ENCODE measurements at places on chromosomes 2 and 18.

GRCh38 chr2:106322281-106322680 lies 128.2 kb upstream of the UXS1 start:
- no peak for DNase-seq

DNA sequence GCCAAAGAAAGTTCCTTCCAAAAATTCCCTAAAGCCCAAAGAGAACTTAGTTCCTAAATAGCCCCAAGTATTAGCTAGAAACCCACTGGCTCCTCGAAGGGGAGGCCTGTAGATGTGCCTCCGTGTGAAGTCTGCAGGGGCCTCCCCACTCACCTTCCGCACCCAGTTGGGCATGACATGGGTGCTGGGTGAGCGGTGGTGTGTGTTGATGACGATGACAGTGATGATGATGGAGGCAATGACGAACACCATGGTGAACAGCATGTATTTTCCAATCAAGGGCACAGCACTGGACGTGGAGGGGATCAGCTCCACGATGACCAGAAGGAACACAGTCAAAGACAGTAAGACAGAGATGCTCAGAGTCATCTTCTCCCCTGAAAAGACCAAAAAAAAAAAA lies 14.5 kb downstream of the CHRNA1 start:
- no peak for DNase-seq

DNA sequence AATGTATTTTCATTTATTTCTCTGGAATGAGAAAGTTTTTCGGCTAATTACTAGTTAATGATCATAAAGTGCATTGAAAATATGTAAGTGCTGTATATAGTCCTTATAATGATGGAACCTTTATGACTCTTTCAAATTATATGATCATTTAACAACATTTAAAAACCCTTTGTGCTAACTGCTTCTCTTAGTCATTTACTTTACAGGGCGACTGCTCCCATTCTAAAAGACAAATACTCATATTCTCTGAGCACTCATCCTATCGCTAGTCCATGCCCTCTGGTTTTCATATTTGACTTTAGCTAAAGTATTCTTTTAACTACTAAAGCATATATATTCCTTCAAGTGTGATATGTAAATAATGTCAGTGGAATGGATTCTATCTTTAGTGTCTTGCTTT lies 168.2 kb downstream of the CDH7 start:
- DNase-seq: no peak

DNA sequence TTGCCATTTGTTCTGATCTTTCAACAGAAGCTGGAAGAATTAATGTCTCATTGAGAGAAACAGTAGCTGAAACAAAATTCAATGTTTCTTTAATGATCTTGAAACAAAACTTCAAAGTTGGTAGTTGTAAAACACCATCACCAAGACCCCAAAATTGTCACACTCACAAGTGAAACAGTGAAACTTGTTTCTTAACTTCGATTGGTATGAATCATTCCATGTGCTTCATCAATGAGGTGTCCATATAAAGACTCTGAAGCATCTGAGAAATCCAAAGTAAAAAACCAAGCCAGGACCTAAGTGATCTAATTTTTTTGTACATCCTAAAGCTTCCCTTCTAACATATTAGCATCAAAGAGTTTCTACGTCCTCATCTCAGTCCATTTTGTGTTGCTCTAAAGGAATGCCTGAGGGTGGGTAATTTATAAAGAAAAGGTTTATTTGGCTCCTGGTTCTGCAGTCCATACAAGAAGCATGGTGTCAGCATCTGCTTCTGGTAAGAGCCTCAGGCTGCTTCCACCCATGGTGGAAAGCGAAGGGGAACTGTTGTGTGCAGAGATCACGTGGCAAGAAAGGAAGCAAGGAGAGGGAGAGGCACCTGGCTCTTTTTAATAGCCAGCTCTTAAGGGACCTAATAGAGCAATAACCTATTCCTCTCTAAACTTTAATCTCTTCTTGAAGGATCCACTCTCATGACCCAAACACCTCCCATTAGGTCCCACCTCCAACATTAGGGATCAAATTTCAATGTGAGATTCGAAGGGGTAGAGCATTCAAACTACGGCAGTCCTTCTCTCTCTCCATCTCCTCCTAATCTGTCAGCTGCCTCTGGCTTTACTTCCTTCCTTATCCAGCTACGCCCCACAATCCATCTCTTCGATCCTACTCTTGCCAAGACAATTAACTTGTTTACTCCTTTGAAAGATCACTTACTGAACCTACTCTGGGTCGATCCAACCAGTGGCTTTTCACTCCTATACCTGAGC lies 20.7 kb upstream of the TLK1 start:
- no peak for DNase-seq

- no peak for DNase-seq
Measured at GRCh38 chr2:54330926-54331835, 75.2 kb upstream of the TSPYL6 start.

All from HFF-Myc (cell line).